ENCODE measurements at places on chromosomes 7 and 10. TPM values are rescaled to one million over a fixed set of nuclear protein-coding genes. Genes with fewer than 3 reads are reported as not detected.

Gene ABCC2
- 0.15 TPM for total RNA-seq

Gene IGFBP1
- total RNA-seq, result not detected

Gene PNLIPRP1
- total RNA-seq, result not detected

Gene SLC26A5
- total RNA-seq, result not detected

Gene SNCG
- total RNA-seq, result 48.3 TPM

Gene CYP2C19
- total RNA-seq, result not detected

Gene HOXA1
- total RNA-seq, result not detected

Gene NRG3
- 0.15 TPM for total RNA-seq

Gene HKDC1
- 0.35 TPM for total RNA-seq

Gene MUC3A
- not detected for total RNA-seq

Gene RBP4
- 0.23 TPM for total RNA-seq

Gene RPP38
- total RNA-seq, result 8.2 TPM

Gene CYP2E1
- 0.59 TPM for total RNA-seq

Gene OR2A12
- not detected for total RNA-seq

Gene ACBD7
- total RNA-seq, result 1.1 TPM

Gene TAS2R41
- total RNA-seq, result not detected

Gene PIP
- total RNA-seq, result not detected

Gene PODXL
- 2.6 TPM for total RNA-seq

Gene PLA2G12B
- not detected for total RNA-seq

Gene KIF5B
- total RNA-seq, result 53.8 TPM

Gene BBIP1
- 6.1 TPM for total RNA-seq

Gene SMARCD3
- total RNA-seq, result 20.7 TPM

Gene ELFN1
- 0.08 TPM for total RNA-seq

All from smooth muscle cell of the coronary artery (primary cell).